ENCODE measurements at places on chromosomes 13 and 19.

GRCh38 chr13:45240143-45240542 lies 39.3 kb upstream of the KCTD4 start:
- DNase-seq, result no peak

GRCh38 chr19:42474743-42475142 lies 32.0 kb upstream of the CXCL17 start:
- no peak for DNase-seq

DNA sequence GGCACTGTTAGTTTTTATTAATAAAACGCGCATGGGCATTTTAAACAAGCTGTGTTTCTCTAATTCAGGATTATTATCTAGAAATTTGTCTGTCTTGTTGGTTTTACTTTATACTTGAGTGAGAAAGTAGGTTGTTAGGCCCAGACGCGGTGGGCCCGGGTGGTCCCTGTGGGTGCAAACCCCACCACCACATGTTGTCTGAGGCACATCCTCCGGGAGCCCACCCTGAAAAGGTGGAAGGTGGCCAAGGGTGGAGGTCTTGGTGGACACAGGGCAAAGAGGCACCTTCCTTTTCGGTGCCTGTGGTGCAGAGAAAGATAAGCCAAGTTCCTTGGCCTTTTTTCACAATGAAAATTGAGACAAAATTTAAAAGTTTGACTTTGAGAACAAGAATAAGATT lies 16.6 kb downstream of the ATP4B start:
- no peak for DNase-seq

DNA sequence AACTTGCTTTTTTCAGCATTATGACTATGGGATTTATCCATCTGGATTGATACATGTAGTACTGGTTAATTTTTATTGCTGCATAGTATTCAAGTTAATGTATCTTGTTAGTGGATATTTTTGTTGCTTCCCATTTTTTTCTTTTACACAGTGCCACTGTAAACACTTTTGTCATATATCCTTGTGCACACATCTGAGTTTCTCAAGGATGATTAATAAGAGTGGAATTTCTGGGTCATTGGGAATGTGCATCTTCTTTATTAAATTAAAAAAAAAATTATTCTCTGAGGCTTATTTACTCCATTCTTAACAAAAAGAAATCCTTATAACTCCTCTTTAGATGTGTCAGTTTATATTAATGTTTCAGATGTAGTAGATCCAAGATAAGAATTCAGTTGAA lies 27.3 kb downstream of the B3GLCT start:
- no peak for DNase-seq

GRCh38 chr19:35438096-35438495 lies 10.0 kb upstream of the FFAR2 start:
- DNase-seq, result no peak

- no peak for DNase-seq
Observed at GRCh38 chr19:35908973-35909683, 1.0 kb upstream of the TYROBP start.

DNA sequence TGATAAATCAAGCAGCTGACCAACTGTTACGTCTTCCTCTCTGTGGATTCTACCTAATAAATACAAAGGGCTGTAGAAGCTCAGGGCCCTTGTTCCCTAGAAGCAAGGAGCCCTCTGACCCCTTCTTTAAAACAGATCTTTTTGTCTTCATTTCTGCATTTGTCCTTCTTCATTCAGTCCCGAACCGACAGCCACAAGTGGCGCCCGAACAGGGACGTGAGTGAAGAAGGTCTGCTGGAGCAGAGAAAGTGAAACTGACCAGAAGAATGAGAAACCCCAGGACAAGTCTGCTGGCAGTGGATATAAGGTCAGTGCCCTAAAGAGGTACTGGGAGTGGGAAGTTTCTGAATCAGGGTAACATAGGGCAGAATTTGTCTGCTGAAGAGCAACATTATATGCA lies 13.1 kb downstream of the ZNF773 start:
- DNase-seq, result no peak

DNA sequence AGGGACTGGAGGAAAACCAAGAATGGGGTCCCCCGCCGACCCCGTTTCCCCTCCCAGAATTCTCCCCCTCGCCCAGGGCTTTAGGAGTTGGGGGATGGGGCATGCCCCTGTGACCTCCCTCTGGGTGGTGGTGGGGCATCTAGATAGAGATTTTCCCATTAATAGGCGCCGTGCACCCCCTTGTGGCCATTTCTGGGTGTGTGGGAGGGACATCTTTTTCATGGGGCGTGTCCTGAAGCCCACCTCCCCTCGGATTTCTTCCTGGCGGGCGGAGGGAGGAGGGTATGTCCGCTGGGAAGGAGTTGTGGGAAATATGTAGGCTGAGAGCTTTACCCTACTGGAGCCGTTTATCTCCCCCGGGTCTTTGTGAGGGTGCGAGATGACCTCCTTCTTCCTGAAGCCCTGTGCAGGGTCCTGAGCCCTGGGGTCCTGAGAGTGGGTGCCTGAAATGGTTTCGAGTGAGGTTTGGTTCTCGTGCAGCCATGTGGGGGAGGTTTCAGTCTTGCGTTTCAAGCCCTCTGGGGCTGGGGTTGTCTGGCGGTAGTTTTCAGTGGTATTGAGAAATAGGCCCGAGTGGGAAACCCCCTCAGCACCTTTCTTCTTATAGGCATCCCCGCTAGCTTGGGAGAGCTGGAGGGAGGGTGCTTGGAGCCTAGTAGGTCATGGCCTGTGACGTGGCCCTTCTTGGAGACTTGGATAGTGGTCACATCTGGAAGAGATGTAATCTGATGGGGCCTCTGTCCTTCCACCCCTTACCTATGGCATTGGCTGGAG lies 1.0 kb downstream of the PRMT1 start:
- peak; percentile 73 for DNase-seq
